ENCODE measurements at places on chromosomes 12 and 14.

DNA sequence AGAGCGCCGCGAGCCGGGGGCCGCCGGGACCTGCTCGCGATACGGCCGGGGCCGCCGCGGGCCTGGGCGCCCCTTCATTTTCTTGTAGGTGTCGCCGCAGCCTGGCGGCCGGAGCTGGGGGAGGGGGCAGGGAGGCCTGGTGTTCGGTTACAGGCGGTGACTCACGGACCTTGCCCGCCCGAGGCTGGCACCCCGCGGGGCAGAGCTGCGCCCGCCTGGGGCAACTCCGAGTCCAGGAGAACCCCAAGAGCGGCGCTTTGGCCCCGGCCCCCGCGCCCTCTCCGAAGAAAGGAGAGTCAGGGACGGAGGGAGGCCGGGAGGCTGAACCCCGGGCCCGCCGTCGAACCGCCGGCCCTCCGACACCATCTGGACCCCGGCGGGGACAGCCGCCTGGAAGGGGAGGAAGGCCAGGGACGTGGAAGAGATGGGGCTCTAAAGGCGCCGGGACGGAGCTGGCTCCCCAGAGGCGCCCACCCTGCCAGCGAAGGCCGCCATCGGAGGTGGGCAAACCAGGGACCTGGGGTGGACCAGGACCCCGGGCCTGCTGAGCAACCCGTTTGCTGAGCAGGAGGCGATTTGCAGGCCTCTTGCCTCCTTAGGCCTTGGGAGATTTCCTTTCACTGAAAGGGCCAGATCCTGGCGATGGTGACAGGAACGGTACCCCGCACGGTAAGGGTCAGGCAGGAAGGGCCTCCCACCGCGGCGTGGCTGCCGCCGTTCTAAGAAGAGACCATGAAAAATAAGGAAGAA, 843 bp upstream of the NUAK1 start:
- peaks cover 12% of the 10 kb centered on the region for H3K4me1 ChIP-seq
- H3K27me3 ChIP-seq: peaks cover 53% of the 10 kb centered on the region
- H3K36me3 ChIP-seq: no peaks in the 10 kb centered on the region
- no peak for DNase-seq
- H3K27ac ChIP-seq: no peak overlapping the region

GRCh38 chr14:96096639-96097610, 57.8 kb downstream of the C14orf132 start:
- H3K27me3 ChIP-seq: peaks cover 33% of the 10 kb centered on the region
- H3K27ac ChIP-seq: no peak overlapping the region
- no peaks in the 10 kb centered on the region for H3K4me1 ChIP-seq
- no peak overlapping the region for H3K4me3 ChIP-seq
- H3K36me3 ChIP-seq: peaks cover 3% of the 10 kb centered on the region

DNA sequence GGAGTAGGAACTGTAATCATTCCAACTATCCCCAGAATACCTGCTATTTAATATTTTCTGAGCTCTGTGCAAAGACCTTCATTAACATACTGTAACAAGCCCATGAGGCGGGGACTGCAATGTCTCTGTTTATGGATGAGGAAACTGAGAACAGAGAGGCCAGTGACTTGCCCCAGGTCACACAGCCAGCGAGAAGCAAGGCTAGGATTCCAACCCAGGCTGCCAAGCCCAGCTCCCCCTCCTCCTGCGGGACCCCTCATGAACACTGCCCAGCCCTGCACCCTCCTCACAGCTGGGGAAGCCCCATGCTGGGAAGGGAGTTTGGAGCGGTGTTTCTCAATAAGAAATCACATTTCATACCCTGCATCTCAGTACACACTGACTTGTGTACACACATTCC, 10.9 kb downstream of the HVCN1 start:
- peak overlapping the region; percentile 56 for H3K4me3 ChIP-seq
- peaks cover 33% of the 10 kb centered on the region for H3K4me1 ChIP-seq
- no peak for DNase-seq
- no peaks in the 10 kb centered on the region for H3K27me3 ChIP-seq

DNA sequence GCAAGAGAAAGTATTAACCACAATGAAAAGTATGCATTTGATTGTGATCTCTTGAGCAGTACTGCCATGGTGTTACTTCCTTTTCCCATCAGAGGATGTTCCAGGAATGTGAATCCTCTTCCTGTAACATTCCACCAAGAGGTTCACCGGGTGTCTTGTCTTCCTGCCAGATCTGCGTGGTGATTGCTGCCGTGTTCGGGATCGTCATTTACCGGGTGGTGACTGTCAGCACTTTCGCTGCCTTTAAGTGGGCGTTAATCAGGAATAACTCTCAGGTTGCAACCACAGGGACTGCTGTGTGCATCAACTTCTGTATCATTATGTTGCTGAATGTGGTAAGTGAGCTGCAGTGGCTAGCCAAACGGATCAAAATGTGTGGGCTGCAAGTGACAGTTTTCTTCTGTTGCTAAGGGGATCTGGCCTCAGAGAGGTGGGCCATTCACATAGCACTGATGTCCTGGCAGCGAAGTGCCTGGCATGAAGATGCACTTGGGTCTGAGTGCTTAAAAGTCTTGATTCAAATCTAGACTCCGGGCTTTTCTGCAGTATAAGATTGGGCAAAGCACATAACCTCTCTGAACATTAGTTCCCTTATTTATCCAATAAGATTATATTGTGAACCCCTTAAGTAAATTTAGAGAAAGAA, 123.4 kb downstream of the SLC5A8 start:
- H3K4me1 ChIP-seq: no peaks in the 10 kb centered on the region
- no peak overlapping the region for H3K27ac ChIP-seq
- H3K36me3 ChIP-seq: no peaks in the 10 kb centered on the region

GRCh38 chr14:68890173-68890931, 88.8 kb downstream of the ACTN1 start:
- H3K4me1 ChIP-seq: no peaks in the 10 kb centered on the region
- peaks cover 3% of the 10 kb centered on the region for H3K36me3 ChIP-seq
- no peak for DNase-seq
- no peaks in the 10 kb centered on the region for H3K27me3 ChIP-seq

DNA sequence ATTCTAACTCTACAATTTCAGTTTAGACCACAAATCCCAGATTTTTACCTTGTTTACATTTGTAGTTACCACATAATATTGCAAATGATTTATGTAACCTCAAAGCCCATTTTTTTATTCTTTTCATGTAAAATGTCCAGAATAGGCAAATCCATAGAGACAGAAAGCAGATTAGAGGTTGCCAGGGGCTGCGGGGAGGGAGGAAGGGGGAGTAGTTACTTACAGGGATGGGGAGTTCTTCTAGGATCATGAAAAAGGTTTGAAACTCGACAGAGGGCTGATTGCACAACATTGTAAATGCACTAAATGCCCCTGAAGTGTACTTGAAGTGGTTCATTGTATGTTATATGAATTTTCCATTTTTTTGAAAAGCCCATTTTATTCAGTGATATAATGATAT, 66.5 kb downstream of the PPP2R5C start:
- no peaks in the 10 kb centered on the region for H3K27me3 ChIP-seq
- H3K4me3 ChIP-seq: peak overlapping the region; percentile 86
- H3K36me3 ChIP-seq: peaks cover 98% of the 10 kb centered on the region
- peaks cover 82% of the 10 kb centered on the region for H3K4me1 ChIP-seq
- DNase-seq: no peak

DNA sequence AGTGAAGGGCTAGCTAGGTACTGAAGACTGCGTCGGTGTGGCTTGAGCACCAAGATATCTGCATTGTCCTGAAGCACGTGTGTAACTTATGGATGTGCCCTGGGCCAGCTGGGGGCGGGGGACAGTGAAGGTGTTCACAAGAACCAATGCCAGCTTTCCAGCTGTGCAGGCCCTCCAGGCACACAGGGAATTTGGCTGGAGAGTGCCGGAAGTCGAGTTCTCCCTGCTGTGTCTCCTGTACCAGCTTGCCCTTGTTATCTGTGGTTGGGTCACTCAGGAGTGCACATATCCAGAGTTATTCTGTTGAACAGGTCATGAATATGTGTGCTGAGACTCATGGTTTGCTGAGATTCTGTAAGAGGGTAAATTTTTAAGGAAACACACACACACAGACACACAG, 75.9 kb upstream of the CRY1 start:
- DNase-seq: no peak
- no peak overlapping the region for H3K4me3 ChIP-seq
- H3K36me3 ChIP-seq: no peaks in the 10 kb centered on the region
- no peaks in the 10 kb centered on the region for H3K4me1 ChIP-seq
- peaks cover 24% of the 10 kb centered on the region for H3K27me3 ChIP-seq

DNA sequence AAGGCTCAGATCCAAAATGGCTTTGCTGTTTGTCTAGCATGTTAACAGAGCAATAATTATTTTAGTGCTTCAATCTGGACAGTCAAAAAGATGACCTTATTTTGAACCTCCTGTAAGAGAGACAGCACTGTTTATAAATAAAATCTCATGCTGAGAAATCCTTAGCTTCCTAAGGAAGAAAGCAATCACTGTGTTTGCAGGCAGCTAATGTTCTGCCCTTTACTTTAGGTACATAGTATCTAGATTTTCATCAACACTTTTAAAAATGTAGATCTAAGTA, 105.3 kb downstream of the PRKD1 start:
- H3K27ac ChIP-seq: no peak overlapping the region
- H3K27me3 ChIP-seq: no peaks in the 10 kb centered on the region
- H3K4me3 ChIP-seq: no peak overlapping the region
- H3K36me3 ChIP-seq: no peaks in the 10 kb centered on the region
- no peak for DNase-seq

GRCh38 chr12:47636908-47637780, 68.7 kb downstream of the RPAP3 start:
- peaks cover 7% of the 10 kb centered on the region for H3K4me1 ChIP-seq
- H3K36me3 ChIP-seq: peaks cover 3% of the 10 kb centered on the region
- H3K27me3 ChIP-seq: no peaks in the 10 kb centered on the region

DNA sequence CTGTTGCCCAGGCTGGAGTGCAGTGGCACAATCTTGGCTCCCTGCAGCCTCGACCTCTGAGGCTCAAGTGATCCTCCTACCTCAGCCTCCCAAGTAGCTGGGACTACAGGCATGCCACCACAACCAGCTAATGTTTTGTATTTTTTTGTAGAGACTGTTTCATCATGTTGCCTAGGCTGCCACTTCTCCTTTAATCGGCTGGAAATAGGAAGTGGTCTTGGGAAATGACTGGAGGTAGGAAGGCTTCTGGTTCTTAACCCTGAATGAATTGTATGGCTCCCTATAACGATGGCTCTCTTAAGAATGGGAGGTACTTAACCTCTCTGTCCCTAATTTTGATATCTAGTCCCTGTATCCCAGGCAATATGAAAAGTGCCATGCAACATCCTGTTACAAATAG, 113.9 kb upstream of the USP15 start:
- no peak overlapping the region for H3K4me3 ChIP-seq
- no peak for DNase-seq
- no peaks in the 10 kb centered on the region for H3K4me1 ChIP-seq
- no peaks in the 10 kb centered on the region for H3K27me3 ChIP-seq
- no peaks in the 10 kb centered on the region for H3K36me3 ChIP-seq

DNA sequence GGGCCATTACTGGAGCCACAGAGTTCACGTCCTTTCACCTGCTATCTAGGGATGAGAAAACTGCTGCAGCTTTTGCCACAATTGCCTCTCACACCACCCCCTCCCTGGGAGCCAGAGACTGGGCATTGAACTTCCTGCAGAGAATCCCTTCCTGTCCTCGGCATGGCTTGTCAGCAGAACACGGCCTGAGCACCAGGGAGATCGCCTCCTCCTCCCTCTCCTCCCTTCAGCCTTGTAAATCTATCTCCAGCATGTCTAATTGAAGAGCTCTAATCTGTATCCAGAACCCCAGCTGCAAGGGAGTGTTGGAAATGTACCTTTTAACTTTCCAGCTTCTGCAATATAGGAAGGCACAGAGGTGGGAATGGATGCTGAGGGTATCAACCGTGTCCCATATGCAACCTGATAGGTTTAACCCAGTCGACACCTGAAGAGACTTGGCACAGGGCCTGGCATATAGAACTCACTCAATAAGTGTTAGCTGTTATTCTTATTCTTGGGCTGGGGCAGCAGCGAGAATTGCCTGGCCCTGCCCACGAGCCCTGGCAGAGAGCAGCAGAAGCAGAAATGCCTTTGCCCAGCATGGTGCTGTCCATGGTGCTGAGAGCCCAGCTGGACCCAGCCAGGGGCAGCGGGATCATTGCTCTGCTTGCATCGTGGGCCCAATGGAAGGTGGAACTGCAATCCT, 26.8 kb downstream of the TMEM63C start:
- no peak overlapping the region for H3K4me3 ChIP-seq
- no peak overlapping the region for H3K27ac ChIP-seq
- H3K36me3 ChIP-seq: no peaks in the 10 kb centered on the region
- no peaks in the 10 kb centered on the region for H3K4me1 ChIP-seq
- no peaks in the 10 kb centered on the region for H3K27me3 ChIP-seq

- H3K27ac ChIP-seq: peak overlapping the region; percentile 22
- H3K36me3 ChIP-seq: no peaks in the 10 kb centered on the region
- peak overlapping the region; percentile 84 for H3K4me3 ChIP-seq
- peaks cover 14% of the 10 kb centered on the region for H3K4me1 ChIP-seq
- peak; percentile 46 for DNase-seq
These were observed 64.1 kb upstream of the PPP4R3A start for GRCh38 chr14:91573894-91574837.

- H3K4me1 ChIP-seq: no peaks in the 10 kb centered on the region
- H3K27ac ChIP-seq: no peak overlapping the region
- peaks cover 19% of the 10 kb centered on the region for H3K27me3 ChIP-seq
- no peaks in the 10 kb centered on the region for H3K36me3 ChIP-seq
- no peak for DNase-seq
These were observed 31.8 kb downstream of the CCDC198 start for GRCh38 chr14:57461777-57462320.

- no peaks in the 10 kb centered on the region for H3K4me1 ChIP-seq
- no peaks in the 10 kb centered on the region for H3K36me3 ChIP-seq
- H3K27me3 ChIP-seq: no peaks in the 10 kb centered on the region
- DNase-seq: no peak
These were observed 266.4 kb downstream of the NAV3 start for GRCh38 chr12:78096909-78097597.

DNA sequence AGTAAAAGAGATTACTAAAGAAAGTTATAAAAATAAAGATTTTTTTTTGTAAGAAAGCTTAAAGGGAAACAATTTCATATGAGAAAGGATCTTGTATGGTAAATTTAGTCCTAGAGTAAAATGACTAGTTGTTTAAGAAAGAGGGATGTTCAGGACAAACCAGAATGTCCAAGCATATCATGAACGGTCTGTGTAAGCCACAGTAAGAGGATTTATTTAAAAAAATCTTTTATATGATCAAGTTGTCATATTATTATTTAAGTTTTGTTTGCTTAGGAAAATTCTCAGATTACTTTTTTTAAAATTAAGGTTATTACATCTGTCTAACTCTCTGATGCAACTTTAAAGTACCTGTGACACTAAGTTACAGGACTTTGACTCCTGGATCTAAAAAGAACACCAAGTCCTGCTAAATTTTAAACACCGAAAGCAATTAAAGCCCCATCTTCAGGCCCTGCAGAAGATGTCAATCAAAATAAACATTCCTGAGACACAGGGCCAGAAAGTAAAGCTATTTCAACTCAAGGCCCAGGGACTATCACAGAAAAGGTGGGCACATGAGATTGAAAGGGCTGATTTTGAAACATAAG, 17.3 kb upstream of the CCDC196 start:
- no peaks in the 10 kb centered on the region for H3K4me1 ChIP-seq
- no peak for DNase-seq

DNA sequence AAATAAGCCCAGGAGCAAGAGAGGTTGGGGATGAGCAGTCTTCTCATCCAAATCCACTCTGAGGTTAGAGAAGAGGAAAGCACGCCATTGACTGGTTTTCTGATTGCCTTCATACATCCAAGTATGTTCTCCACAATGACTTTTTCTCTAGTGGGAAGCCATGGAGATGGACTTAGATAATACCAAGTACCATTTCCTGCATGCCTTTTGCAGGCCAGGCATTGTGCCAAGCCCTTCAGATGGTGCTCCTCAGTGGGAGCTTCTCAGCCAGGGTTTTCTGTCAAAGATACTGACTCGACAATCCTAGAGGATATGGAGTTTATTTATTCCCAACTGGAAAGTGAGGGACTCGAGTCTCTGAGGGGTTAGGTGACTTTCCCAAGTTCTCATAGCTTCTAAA, 218.0 kb downstream of the ZFP36L1 start:
- no peak for DNase-seq
- no peak overlapping the region for H3K4me3 ChIP-seq
- no peaks in the 10 kb centered on the region for H3K36me3 ChIP-seq
- no peaks in the 10 kb centered on the region for H3K27me3 ChIP-seq
- H3K4me1 ChIP-seq: no peaks in the 10 kb centered on the region
- H3K27ac ChIP-seq: no peak overlapping the region
